ENCODE measurements at places on chromosomes 12 and 14.

GRCh38 chr14:105532735-105533141, 6.4 kb downstream of the TMEM121 start:
- no peak for DNase-seq

GRCh38 chr14:30874120-30874998, at the start of gene COCH:
Gene COCH (plus strand): TSS chr14:30874559. CDS start chr14:30874939, 380 bp downstream.
- DNase-seq, result no peak

DNA sequence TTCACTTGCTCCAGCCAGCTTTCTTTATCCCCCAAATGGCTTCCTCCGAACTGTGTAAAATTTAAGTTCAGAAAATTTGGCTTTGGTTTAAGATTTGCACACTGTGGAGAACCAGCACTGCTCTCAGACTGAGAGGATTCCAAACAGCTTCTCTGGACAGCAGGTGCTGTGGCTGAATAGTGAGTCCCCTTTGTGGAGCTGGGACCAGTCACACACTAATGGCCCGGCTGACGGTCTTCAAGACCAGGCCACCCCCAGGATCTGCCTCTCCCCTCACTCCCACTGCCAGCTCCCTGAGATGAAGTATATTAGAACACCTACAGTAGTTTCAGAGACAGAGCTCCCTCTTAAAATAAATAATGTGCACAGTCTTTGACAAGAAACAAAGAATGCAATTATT, 267.3 kb downstream of the BCAT1 start:
- DNase-seq, result no peak

DNA sequence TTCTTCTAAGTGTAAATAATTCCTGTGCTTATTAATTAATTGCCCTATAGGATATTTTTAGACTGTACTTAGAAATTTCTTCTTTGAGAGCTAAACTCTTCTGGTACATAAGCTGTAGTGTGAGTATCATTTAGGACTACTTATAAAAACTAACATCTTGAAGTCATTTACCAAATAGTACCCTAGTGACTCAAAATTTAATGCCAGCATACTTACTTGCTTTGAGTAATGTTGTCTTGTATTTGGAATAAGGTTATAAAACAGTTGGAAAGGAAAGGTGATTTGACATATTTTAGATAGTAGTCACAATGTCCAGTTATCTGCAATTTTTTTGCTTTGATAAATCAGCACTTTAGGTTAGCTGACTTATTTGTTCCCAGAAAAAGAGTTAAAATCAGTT, 39.1 kb downstream of the SPATA7 start:
- peak; percentile 39 for DNase-seq

- no peak for DNase-seq
These were observed 904.4 kb downstream of the GALC start for GRCh38 chr14:87088588-87088987.

- DNase-seq, result no peak
These were observed 6.5 kb downstream of the CCDC175 start for GRCh38 chr14:59570122-59570521.

- no peak for DNase-seq
These were observed 22.7 kb upstream of the BMAL2 start for GRCh38 chr12:27309995-27310315.

DNA sequence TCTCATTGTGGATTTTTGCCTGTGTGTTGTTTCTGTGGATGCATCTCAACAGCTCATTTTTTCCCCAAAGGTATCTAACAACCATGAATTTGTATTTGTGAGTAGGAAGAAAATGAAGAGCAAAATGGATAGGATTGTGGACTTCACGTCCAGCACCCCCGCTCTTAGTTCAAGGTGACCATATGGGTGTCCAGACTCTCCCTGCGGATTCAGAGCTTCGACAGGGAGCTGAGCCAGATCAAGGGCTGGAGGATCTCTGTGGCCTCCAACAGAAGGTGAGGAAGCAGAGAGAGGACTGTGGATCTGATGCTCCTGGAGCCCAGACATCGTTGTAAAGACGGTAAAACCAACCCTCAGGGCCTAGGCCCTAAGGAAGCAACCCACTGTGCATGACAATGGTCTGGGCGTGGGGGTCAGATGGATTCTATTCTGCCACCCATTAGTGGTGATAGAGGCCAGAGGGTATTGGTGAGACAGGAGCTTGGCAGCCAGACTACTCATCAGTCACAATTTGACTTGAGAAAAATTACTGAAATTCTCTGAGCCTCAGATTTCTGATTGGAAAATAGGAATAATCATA, 659.7 kb upstream of the TMEM132C start:
- DNase-seq, result no peak

- DNase-seq, result no peak
These were observed 20.6 kb upstream of the CPM start for GRCh38 chr12:68953536-68953935.

- no peak for DNase-seq
These were observed at the start of gene KRT85 for GRCh38 chr12:52366738-52367485. Gene KRT85 (minus strand): TSS chr12:52367481. CDS start chr12:52367405, 76 bp downstream.

- no peak for DNase-seq
These were observed 113.7 kb downstream of the SLC25A47 start for GRCh38 chr14:100436745-100437406.

DNA sequence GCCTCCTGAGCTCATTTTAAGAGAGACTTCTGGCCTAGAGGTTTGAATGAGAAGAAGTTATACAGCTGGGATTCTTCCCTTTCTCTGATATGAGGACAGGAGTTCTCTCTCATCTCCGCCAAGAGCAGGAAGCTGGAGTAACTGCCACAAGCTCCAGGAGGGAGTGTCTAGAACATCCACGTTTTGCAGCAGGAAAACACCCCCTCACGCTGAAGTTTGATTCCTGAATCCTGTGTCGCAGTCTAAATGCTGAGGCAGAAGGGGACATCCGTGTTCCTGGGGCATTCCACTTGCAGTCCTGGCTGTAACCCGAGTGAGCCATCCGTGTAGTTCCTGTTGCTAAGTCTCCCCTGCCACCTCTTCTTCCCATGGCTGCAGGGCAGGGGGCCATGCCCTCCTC, 38.3 kb downstream of the NTF3 start:
- no peak for DNase-seq

DNA sequence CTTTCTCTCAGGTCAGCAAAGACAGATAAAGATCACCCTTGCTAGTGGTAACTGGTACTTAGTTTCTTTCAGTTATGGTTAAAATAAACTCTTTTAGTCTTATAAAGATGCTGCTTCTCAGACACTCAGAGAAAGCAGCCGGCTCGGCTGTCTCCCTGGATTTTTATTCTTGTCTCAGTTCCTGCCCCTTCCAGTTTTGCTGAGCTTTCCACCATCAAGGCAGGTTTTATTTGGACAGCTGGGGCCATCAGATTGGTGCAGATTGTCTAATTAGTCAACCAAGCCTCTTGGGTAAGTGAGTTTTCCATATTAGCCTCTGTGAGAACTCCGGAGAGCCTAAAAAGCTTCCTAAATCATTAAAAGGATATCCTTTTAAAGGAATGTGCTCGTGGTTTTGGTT, 130.8 kb upstream of the BMP4 start:
- no peak for DNase-seq

DNA sequence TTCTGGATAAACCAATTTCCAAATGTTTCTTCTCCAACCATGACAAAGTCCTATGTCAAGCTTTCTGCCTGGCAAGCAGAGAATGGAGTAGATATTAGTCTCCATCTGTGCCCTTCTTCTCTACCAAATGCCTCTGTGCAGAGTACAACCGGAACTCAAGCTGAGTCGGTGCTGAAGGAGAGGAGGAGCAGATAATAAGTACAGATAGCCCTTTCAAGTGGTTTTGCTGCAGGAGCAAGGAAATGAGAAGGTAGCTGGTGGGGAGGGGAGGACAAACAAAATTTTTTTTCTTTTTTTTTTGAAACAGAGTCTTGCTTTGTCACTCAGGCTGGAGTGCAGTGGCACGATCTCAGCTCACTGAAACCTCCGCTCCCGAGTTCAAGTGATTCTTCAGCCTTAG, 14.2 kb upstream of the HELB start:
- DNase-seq, result no peak

GRCh38 chr12:55320201-55320600, 6.1 kb downstream of the OR6C1 start:
- DNase-seq, result no peak

DNA sequence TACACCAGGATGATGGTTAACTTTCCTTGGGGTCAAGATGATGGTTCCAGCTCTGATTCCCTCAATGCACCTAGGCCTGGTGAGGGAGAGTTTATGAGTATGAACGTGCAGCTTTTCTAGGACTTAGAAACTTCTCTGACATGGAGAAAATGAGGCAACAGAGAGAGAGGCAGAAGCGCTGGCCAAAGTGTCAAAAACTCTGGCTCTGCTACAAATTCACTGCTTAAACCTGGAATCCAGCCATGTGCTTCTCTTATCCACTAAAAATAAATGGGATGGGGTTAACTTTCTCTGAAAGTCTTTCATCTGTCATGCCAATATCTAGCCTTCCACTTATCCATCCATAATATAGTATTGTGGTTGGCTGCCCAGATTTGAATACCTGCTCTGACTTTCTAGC, 568.7 kb downstream of the MED13L start:
- DNase-seq, result no peak

Measured in AG09309 (cell line).